ENCODE measurements at places on chromosomes 4 and X. TPM values are rescaled to one million over a fixed set of nuclear protein-coding genes. Genes with fewer than 3 reads are reported as not detected.

DNA sequence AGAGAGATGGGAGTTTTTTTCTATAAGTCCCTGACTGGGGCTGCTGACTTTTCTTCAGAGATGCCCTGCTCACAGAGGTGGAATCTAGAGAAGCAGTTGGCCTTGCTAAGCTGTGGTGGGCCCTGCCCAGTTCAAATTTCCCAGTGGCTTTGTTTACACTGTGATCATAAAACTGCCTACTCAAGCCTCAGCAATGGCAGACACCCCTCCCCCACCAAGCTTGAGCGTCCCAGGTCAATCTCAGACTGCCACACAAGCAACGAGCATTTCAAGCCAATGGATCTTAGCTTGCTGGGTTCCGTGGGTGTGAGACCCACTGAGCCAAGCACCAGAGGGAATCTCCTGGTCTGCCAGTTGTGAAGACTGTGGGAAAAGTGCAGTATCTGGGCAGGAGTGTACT is 199.8 kb upstream of the WDFY3 start:
- DNase-seq, result no peak

DNA sequence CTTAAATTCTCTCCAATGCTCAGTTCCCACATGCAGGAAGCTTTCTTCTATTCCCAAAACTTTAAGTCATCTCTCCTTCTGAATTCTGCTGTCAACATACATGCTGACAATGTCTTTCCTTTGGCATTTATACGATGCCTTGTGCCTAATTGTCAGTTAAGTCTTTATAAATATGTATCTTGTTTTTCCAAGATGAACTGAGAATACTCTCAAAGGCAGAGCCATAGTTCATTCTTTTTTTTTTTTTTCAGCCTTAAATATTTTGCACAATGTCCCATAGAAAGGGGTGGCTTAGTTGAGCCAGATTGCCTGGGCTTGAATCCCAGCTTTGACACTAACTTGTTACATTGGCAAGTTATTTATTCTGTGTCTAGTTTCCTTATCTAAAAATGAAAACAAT is 210.6 kb downstream of the QDPR start:
- DNase-seq, result no peak

DNA sequence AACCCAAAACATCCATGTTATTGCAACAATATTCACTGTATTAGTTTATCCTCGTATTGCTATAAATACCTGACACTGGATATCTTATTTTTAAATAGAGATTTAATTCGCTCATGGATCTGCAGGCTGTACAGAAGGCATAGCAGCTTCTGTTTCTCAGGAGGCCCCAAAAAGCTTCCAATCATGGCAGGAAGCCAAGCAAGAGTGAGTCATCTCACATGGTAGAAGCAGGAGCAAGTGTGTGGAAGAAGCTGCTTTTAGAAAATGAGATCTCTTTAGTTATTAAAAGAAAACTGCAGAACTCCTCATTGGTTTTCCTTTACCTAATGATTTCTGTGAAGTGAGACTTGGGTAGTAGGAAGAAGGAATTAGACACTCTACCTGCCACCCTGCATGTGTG is 16.4 kb downstream of the ZNF732 start:
- no peak for DNase-seq

DNA sequence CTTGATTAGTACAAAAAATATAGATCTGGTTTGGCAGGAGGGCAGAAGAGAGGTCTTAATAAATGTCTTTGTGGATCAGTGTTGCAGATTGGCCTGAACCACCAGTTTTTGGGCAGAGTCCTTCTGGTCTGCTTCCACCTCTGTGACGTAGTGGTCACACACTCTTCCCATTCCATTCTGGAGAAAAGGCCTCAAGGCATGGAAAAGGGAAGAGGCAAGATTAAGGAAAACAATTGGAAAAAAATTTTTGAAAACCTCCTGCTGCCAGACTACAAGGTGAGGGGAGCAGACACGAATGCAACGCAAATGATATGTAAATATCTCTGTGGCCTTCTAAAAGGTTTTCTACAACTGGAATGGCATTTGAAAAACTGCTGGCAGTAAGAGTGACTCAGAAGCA is 24.3 kb upstream of the FAM47C start:
- no peak for DNase-seq

The FAM156B gene
- polyA plus RNA-seq, result 21.5 TPM

All from forelimb muscle (tissue), 1 donor.